Right lung (tissue), 10 donors: ENCODE measurements at places on chromosomes 5 and 9. TPM values are rescaled to one million over a fixed set of nuclear protein-coding genes. Genes with fewer than 3 reads are reported as not detected.

GRCh38 chr5:26518065-26518464 lies 520.3 kb downstream of the CDH9 start:
- no peak for DNase-seq

RMRP gene
- polyA plus RNA-seq: not detected

DNA sequence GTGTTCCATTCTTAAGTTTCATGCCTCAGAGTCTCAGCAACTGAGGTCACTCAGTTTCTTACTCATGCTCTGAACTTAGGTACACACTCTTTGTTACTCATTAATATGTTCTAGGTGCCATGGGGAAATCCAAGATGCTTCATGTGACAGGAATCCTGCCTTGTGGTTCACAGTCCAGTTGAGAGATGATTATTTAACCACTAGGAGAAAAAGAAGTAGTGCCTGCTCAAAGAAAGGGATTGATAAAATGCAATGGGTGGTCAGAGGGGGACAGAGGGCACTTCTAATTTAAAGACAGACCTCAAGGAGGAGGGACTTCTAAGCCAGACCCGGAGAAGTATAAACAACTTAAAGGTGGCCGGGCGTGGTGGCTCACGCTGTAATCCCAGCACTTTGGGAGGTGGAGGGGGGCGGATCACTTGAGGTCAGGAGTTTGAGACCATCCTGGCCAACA lies 69.0 kb downstream of the UGCG start:
- no peak for DNase-seq

GRCh38 chr5:139694556-139695177 lies 46.5 kb downstream of the CXXC5 start:
- no peak for DNase-seq

DNA sequence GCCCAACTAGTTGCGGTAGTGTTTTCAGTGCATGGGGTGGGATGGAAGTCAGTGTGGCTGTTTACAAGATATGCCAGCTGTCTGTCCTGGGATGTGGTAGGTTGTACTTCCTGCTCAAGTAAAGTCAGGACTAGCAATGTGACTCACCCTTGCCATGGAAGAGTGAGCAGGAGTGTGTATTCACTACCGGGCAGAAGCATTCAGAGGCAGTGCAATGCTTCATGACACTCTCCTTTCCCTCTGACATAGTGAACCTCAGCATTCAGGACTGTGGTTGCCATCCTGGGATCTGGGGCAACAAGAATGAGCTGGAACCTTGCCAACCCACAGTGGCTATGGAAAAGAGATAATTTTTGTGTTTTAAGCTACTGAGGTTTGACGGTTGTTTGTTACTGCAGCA lies 68.9 kb downstream of the BOD1 start:
- no peak for DNase-seq

CTXN3 gene
- polyA plus RNA-seq: 0.17 TPM

GRCh38 chr5:95283761-95284571 lies 928 bp downstream of the MCTP1 start:
- peak; percentile 20 for DNase-seq

- no peak for DNase-seq
Measured at GRCh38 chr5:107570805-107571531, 99.8 kb downstream of the EFNA5 start.

GRCh38 chr5:171808951-171809350 lies 23.3 kb downstream of the SMIM23 start:
- no peak for DNase-seq

DNA sequence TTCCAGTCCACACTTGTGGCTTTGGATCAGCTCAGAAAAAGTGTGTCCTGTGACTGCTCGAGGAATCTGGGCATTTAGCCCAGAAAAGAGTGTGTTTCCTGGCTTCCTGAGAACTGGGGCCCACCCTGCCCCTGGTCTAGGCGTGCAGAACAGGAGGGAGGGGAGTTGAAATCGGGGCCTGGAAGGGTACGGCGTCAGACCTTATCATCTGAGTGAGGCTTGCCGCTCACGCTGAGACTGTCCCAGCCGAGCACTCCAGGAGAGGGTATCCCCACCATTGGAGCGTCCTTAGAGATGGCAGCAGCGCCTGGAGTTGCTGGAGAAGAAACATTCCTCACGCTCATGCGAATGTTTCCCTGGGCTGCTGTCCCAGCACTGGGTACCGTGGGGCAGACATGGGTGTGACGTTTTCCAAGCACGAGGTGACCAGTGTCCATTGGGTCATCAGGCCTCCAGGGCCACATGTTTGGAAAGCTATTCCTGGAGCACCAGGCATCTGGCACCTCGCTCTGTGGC lies 22.5 kb downstream of the NEK6 start:
- peak; percentile 88 for DNase-seq

DNAI1 gene
- 1.4 TPM for polyA plus RNA-seq

FBLL1 gene
- polyA plus RNA-seq: 0.60 TPM

DNA sequence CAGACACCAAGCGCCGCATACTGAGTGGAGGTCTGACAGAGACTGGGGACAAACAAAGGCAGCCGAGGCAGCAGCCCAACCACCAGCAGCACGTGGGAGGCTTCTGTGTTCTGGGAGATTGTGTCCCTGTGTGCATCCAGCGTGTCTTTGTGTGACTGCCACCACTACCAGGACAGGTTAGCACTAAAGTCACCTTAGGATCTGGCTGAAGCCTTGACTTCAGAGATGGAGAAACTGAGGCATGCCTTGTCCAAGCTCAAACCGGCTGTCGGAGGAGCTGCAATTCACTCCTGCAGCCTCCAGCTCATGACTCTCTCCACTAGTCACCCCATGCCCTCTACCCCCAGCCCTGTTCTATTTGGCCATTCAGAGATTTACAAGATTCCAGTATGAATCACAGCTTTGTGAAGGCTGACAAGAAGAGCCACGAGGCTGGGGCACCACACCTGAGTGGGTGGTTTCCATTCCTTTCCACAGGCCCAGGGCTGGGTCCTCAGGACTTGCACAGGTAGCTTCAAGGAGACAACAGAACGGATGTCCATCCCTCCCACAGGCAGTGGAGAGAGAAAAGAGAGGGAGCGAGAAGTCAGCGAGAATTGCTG lies 69.3 kb downstream of the SHB start:
- DNase-seq: no peak

LHX6 gene
- 20.5 TPM for polyA plus RNA-seq

FGF1 gene
- 2.2 TPM for polyA plus RNA-seq

GRCh38 chr5:72209147-72210115 lies 102.2 kb downstream of the MAP1B start:
- DNase-seq: no peak

DNA sequence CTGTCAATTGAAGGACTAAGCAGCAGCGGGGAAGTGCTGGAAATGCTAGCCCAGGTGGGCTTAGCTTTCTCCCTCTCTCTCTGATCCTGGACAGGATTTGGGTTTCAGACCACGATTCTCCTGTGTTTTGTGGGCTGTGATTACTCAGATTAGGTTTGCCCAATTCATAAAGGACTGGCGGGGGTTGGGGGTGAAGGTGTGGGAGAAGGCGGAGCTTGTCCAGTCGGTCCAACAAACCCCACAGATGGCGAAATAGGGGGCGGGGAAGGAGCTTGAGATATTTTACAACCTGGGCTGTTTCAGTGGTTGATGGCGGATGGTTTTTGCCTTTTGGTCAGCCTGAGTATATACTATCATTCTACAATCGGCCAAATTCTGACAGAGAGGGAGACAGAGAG lies 35.2 kb downstream of the PCDHAC2 start:
- no peak for DNase-seq

DNA sequence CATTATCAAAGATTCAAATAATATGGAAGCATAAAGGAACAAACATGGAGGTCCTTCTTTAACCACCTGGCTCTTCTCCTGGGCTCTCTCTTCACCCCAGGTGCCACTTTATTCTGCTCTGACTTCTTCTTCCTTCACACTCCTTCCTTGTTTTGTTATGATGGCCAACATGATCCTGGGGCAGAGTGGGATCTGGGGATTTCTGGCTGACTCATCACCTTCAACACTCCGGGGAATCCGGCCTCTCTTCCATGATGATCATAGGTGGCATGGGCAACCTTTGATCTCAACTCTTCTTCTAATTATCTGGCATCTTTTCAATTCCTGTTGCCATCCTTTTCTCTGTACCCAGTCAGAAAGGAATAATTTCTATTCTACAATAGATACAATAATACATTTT lies 62.1 kb upstream of the TRPC7 start:
- no peak for DNase-seq

DNA sequence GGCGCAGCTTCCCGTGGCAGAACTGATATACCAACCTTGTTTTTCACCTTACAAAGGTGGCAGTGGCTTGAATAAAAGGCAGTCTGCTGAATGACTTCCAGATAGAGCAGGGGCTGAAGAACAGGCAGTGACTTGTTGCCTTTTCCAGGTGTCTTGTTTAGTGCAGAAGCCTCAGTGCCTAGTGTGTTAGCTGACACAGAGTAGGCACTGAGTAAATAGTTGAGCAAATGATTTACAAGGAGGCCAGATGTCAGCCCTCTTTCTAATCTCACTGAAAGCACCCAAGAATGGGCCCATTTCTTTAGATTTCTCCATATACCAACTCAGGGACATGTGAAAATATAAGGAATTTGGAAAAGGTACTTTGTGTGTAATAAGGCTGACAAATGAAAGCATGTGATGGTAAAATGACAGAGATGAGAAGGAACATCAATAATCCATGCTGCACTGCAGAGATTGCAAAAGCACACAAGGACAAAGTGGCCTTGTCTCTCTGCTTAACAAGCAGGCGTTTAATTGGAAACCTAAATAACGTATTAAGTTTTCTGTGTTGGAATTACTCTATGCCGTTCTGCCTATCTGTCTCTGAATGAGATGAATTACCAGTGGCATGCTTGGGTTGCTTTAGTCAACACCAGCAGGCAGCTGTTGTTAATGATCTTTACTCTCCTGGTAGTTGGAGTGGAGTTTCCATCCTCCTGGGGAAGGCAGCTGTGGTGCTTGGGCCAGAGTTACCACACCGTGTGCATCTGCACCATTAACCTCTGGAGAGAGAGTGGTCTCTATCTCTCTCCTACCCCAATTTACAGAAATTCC lies 360.1 kb upstream of the C9orf72 start:
- no peak for DNase-seq

GRCh38 chr9:136091582-136092352 lies 3.3 kb downstream of the NACC2 start:
- no peak for DNase-seq

SYK gene
- 16.5 TPM for polyA plus RNA-seq

DNA sequence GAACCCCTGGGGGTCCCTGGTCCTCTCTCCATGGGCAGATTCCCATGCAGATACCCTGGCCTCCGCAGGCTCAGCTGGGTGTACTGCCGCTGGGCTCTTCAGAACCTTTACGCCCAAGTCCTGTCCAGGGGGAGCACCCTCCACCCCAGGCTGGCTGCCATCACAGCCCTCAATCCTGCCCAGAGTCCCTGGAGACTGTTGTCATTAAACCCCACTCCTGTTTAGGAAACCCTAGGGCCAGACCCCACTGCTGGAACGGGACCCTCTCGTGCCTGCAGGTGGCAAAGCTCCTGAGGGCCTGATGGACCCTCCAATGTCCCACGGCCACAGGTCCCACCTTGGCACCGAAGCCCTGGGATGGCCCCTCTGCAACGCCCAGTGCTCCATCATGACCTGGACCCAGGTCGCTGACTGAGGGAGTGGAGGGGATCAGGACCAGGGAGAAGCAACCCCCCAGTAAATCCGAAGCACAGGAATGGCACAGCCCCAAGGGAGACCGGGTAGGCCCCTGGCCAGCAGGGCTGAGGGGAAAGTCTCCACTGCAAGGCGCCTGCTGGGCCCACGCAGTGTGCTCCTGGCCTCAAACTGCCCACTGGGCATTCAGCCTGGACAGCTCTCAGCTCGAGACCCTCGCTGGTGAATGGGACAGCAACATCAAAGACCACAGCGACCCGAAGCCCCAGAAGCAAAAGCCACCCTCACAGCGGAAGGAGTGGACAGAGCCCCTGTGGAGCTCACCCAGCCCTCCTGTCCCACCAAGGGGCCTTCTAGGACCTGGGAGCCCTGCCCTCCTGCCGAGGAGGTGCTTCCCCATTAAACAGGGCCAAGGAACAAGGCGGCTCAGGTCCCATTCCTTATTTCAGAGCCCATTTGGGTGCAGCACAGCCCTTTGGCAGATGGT lies 8.3 kb downstream of the ZDHHC11B start:
- no peak for DNase-seq

SPATA31E1 gene
- polyA plus RNA-seq: not detected

PFN3 gene
- polyA plus RNA-seq: not detected

DNA sequence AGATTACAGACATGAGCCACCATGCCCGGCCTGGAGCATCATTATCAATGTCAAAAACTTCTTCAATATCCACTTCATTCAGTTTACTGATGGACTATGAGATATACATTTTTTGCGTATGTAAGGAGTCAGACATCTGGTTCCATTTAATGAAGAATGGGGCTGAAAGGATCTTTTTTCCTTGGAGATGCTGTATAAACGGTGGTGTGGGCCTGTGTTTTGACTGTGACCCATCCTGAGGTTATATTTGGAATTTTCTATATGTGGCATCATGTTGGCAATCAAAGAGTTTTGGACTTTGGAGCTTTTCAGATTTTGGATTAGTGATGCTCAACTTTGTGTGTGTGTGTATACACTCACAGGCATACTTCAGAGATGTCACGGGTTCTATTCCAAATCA lies 85.7 kb upstream of the FBXL17 start:
- DNase-seq: no peak

DNA sequence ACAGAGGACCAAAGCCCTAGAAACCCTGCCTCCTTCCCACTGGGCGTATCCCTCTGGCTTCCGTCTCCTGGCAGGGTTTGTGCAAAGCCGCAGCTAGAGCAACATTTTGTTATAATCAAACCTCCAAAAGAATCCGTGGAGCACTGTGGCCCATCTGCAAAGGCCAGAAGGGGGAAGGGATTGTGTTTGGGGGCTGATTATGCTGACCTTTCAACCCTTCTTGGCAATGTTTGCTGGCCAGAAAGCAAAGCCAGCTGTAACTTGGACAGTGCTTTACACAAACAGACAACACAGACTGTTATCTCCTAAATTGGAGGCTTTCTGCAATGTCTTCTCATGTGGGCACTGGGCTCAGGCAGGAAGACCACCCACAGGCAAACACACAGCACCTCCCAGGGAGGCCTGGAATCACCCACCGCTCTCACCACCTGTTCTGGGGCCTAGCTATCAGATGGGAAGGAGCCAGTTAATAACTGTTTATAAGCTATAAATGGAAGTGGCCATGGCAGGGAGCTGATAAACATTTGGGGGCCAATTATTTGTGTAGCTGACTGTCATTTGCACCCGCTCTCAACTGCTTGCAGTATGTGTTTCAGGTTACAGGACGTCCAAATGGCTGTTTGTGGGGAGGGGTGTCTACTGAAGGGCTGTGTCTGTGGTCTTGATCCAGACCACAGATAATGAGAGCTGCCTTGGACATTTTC lies 121.6 kb upstream of the ERCC6L2 start:
- DNase-seq: peak; percentile 92

DNA sequence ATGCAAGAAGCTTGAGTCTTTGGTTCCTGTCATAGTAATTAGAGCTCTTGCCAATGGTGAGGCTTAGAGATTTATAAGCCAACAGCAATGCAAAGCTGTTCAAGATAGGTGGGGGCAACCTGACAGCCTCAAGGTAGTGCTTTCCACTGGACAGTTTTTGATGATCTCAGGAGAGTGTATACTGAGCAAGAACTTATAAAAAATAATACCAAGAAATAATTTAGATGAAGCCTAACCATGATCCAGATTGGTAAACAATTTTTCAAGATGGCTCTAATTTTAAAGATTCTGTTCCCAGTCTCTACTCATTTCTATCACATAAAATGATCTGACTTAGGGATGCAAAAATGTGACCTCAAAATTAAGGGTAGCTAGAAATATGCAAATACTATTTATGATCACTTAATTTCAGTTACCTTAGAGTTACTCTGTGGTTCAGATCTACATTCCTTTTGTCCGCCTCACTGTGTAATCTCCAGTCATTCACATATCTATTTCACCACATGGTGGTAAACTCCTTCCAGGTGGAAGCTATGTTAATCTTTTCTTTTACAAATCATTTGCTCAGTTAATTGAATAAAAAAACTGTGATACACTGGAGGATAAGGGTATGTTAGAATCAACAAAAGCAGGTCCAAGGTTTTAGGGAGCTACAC lies 1228.0 kb upstream of the C9orf72 start:
- DNase-seq: no peak
